ENCODE measurements at places on chromosomes 6 and 20.

- no peak for DNase-seq
These were observed 30.5 kb upstream of the AKAP12 start for GRCh38 chr6:151209071-151209831.

GRCh38 chr20:63033794-63034709 is 27.3 kb upstream of the BHLHE23 start:
- no peak for DNase-seq

GRCh38 chr6:11908436-11909105 is 103.5 kb upstream of the HIVEP1 start:
- DNase-seq: no peak

GRCh38 chr20:50471231-50471630 is 39.0 kb upstream of the PTPN1 start:
- no peak for DNase-seq

DNA sequence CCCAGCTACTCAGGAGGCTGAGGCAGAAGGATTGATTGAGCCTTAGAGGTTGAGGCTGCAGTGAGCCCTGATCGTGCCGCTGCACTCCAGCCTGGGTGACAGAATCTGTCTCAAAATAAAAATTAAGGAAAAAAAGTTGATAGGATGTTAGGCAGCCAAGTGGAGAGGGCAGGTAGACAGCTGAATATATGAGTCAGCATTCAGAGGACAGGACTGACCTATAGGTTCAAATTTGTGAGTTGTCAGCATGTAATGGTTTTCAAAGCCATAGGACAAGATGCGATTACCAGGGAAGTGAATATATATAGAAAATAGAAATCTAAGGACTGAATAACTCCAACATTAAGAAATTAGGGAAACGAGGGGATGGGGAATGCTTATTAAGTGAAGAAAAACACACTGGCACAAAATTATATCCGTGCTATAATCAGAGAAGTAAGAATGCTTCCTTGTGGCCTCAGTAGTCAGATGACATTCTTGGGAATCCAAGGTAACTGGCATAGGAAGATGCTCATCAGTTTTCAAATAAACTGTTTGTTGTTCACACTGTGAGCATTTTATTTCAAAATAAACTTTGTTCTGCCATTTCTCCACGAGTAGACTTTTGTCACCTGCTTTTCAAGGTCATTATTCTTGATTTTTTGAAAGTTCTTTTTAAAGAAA is 64.0 kb upstream of the VSTM2L start:
- DNase-seq: no peak

DNA sequence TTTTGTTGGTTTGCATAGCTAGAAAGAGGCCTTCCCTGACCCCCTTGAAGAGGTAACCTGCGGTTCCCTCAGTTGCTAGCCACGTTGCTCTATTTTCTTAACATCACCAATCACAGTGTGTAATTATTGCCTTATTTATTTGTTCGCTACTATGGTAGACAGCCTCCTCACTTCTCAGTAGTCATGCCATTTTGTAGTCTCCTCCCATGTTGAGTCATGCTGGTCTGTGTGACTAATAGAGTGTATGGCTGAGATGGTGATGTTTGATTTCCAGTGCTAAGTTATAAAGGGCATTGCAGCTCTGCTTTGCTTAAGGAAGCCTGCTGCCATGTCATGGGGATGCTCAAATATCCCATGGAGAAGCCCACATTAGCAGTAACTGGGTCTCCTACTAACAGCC is 236.6 kb upstream of the CHD6 start:
- DNase-seq: no peak
